ENCODE measurements at places on chromosomes 4 and X.

- DNase-seq = no peak
Measured at GRCh38 chr4:77155631-77156452, 1.2 kb upstream of the CCNG2 start.

- no peak for DNase-seq
Measured at GRCh38 chr4:70120323-70120722, 33.7 kb upstream of the PRR27 start.

- no peak for DNase-seq
Measured at GRCh38 chr4:5497489-5497888, 210.9 kb downstream of the EVC2 start.

GRCh38 chr4:76386566-76387305, 34.2 kb downstream of the CCDC158 start:
- no peak for DNase-seq

DNA sequence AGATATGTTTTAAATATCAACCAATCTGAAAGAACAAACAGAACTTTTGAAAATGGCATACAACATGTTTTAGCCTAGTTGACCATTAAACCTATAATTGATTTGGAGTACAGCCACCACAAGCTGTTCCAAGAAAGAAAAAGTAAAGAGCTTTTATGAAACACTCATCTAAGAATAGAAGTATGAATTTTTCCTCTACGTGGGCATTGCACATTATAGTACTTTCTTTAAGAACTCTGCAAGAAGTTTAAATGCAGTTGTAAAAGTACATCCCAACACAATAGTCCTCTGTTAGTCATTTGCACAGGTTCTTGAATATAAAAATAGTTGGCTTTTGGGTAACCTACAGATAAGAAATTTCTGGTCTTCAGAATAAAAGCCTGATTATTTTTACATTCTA, 933.6 kb upstream of the ADGRL3 start:
- DNase-seq = no peak

DNA sequence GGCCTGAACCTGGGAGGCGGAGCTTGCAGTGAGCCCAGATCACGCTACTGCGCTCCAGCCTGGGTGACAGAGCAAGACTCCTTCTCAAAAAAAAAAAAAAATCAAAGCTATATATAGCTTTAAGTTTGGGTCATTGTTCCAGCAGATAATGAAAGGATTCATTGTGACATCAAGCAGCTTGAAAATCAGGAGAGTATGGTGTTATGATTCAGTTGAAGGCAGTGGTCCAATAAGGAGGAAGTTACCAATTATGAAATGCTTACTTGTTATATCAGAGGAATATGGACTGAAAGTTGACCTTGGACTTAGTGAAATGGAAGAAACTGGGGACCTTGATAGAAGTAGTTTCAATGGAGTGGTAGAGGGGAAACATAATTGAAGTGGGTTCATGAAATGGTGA, 140.4 kb upstream of the MAD2L1 start:
- no peak for DNase-seq

- DNase-seq = no peak
Measured at GRCh38 chr4:79650794-79651431, 242.9 kb upstream of the GK2 start.

DNA sequence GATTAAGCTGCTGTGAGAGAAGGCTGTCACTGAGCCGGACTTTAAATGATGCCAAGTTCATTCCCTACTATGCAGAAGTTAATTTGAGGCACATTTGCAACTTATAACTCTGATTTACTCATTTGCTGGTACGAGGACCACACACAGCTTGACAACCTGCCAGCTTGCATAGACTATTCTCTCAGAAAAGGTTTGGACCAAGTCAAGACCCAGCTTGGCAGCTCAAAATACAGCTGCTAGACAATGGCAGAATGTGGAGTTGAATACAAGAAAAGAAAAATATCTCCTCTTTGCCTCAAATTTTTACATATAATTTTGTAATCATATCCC, 338.9 kb downstream of the DHX15 start:
- no peak for DNase-seq

DNA sequence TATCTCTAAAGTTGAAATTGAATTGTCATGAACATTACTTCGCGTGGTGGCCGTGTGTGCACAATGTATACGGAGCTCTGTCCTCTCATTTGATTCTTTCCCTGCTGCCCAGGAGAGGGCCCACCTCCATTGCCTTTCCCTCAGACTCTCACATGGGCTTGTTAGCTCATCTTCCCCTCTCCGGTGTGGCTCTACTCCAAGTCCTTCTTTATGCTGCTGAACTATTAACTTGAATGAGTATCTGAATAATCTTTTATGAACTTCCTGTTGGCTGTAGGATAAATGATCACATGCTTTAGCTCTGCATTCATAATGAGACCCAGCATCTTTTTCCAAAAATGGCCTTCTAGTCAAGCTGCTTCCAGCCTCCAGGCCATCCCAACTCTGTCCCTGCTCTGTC, 68.8 kb upstream of the CLNK start:
- no peak for DNase-seq

DNA sequence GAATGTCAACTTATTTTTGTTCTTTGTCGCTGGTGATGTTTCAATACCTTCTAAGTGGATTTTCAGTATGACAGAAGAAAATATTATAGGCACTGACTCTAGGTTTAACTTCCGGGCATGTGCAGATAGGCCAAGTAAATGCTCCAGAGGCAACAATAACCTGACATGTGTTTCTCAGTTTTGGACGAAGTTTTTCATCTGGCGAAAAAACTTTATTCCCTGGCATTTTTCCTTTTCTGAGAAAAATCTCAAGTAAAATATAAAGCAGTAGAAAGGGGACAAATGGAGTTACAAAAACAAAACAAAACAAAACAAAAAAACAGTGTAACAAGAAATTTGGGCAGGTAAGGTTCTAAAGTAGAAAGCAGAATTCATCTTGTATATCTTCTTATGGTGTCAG, 173.5 kb downstream of the ANTXR2 start:
- no peak for DNase-seq

DNA sequence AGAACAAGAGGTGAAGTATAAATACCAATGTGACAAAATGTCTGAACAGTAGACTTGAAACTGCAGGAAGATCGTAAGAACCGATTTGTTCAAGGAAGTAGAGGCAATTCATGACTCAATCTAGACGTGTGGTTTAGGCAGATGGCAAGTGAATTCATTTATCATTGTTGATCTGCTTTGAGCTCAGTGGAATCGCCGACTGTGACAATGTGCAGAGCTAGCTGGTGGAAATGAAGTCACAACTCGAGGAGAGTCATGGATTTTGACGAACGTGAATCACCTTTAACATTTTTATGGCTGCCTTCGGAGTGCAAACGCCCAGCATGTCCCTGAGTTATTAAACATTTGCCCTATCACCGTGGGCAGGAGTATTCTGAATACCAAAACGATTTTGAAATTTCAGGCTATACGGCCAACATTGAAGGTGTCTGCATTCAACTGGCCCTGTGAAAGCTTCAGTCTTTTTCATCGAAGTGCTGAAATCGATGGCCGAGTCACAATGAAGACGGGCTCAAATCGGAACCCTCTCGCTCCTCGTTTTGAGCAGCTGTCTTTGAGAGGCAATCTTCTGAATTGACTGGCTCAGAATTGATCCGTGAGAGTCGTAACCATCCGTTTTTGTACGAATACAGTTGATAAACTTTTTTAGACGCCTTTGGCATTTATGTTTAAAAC, 689 bp upstream of the OGT start:
- no peak for DNase-seq

- DNase-seq = no peak
Measured at GRCh38 chr4:35541888-35542213, 702.5 kb downstream of the ARAP2 start.

DNA sequence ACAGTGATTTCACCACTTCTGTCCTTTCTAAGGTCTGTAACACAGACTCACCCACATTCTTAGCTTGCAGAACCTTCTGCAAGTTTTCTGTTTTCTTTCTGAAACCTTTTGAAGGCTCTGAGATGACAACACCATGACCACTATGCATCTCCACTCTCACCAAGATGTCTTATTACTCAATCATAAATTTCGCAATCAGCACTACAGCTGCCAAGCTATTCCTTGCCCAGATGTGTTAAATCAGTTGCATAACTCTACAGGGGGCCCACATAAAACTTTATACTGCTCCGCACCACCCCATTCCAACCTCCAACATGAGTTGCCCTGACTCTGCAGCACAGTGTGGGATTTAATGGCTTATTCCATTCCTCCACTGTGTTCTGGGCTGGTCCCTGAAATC, 229.9 kb downstream of the COL25A1 start:
- no peak for DNase-seq

DNA sequence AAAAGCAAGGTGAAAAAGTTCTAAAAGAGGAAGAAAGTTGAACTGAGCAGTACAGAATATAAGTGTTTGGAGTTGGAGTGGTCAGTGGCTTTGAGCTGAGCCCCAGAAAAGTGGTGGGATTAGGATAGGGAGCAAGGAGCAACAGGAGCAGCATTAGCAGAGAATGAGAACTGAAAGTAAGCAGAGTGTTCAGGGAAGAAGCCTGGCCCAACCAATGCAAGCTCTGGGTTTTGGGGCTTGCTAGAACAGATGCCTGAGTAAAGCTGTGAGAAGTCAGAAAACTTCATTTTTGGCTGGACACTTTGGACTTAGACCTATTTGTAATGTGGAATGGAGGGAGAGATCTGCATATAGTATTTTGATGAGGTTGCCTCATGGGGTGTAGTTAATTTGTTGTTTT, 17.8 kb downstream of the JADE1 start:
- DNase-seq = no peak

- no peak for DNase-seq
Measured at GRCh38 chr4:13493793-13494192, 9.7 kb upstream of the RAB28 start.

- no peak for DNase-seq
Measured at GRCh38 chr4:87045234-87045558, 110.4 kb downstream of the AFF1 start.

GRCh38 chrX:71052721-71053120, 15.4 kb downstream of the SNX12 start:
- no peak for DNase-seq

DNA sequence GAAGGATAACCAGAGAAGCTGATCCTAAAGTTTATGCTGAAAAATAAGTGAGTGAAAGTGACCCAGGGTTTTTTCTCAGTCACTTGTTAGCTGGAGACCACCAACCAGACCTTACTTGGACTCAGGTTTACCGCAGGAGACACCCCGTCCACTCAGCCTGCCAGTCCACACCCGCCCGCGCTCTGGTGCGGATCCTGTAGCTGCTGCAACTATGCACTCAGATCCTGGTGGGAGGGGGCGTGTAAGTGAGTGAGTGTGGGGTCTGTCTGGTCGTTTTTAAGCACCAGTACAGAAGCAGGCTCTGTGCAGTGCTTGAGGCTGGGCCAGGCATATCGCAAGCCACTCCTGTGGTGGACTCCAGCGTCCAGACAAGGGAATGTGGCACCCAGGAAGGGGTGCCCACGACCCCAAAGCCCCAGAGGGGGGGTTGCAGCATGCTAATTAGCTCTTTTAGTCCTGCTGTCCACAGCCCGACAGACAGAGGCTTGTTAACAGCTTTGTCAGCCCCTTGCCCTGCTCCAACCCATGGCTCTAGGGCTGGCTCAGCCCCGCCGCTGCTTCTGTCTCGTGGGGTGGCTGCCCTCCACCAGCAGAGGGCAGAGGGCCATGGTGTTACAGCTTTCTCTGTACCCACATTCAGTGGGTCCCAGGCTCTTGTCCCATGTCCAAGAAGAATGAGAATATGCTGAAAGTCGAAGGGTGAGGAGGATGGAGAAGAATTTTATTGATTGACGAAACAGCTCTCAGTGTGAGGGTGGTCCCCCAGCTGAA, 40.4 kb upstream of the PPP1R2C start:
- DNase-seq = no peak

GRCh38 chrX:11143931-11144678, 33.0 kb downstream of the HCCS start:
- peak; percentile 47 for DNase-seq

GRCh38 chr4:112518675-112519074, 2.7 kb upstream of the NEUROG2 start:
- DNase-seq = no peak

DNA sequence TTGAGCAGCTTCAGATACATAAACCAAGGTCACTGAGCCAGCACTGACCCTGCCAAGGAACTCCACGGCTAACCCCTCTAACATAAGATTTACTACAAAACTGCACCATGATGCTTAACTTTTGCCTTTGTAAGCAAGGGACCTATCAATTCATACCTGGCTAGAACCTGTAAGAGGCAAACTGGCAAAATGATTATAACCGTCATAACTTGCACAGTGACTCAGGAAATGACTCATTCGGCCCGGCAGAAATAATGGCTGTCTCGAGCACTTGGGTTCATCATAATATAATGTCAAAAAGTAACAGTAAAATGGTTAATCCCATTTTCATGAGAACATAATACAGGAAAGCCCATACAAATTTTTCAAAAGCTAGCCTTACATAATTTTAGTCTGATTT, 17.2 kb downstream of the RASGEF1B start:
- no peak for DNase-seq

- DNase-seq = peak; percentile 79
Measured at GRCh38 chrX:48631376-48632090, 34.2 kb downstream of the WDR13 start.

- no peak for DNase-seq
Measured at GRCh38 chr4:117550085-117550484, 464.7 kb upstream of the TRAM1L1 start.

DNA sequence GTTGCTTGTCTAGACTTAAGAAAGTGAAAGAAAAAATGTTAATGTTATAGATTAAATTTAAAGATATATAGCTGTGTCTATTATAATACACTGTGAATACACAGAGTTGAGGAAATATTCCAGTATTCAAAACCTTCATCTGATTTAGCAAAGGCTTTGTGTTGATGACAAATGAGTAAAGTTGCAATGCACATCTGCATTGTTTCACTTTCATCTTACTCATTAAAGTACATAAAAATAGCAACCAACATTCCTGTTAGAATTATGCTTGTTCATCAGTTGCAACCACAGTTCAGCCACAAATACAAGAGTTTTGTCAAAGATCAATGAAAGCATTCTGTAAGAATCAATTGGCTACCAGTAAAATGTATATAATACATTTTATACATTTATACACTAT, 346.4 kb upstream of the SLC7A11 start:
- no peak for DNase-seq

GRCh38 chr4:6594826-6595355, 19.9 kb downstream of the MAN2B2 start:
- DNase-seq = no peak

- peak; percentile 50 for DNase-seq
Measured at GRCh38 chr4:142307857-142308256, 538.2 kb downstream of the INPP4B start.

GRCh38 chr4:48905363-48906015, 1.1 kb downstream of the OCIAD2 start:
- peak; percentile 34 for DNase-seq

GRCh38 chrX:148448686-148449085, 51.7 kb upstream of the AFF2 start:
- no peak for DNase-seq

DNA sequence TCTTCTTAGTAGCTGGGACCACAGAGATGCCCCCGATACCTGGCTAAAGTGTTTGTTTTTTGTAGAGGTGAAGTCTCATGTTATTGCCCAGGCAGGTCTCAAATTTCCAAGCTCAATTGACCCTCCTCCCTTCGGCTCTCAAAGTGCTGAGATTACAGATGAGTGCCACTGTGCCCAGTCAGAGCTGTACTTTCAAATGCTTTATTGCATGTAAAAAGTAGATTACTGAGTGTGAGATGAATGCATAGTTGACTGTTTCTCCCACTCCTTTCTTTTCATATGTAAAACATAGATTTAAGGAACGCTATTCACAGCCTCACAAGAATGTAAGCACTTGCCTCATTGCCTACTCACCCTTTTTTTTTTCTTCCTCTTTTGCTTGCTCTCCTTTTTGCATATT, 984.4 kb upstream of the PABPC4L start:
- DNase-seq = peak; percentile 15

- no peak for DNase-seq
Measured at GRCh38 chr4:142282870-142283431, 563.1 kb downstream of the INPP4B start.

- no peak for DNase-seq
Measured at GRCh38 chr4:107212565-107212964, 176.5 kb upstream of the DKK2 start.
